ENCODE measurements at places on chromosomes 3 and 15.

GRCh38 chr3:106827515-106828213, 549.6 kb upstream of the CCDC54 start:
- peak; percentile 64 for DNase-seq

GRCh38 chr3:124818398-124819091, 68.6 kb downstream of the ITGB5 start:
- DNase-seq: no peak

GRCh38 chr3:131402391-131403039, 20.9 kb downstream of the NUDT16 start:
- peak; percentile 74 for DNase-seq

GRCh38 chr3:168859143-168859542, 763.4 kb upstream of the GOLIM4 start:
- no peak for DNase-seq

DNA sequence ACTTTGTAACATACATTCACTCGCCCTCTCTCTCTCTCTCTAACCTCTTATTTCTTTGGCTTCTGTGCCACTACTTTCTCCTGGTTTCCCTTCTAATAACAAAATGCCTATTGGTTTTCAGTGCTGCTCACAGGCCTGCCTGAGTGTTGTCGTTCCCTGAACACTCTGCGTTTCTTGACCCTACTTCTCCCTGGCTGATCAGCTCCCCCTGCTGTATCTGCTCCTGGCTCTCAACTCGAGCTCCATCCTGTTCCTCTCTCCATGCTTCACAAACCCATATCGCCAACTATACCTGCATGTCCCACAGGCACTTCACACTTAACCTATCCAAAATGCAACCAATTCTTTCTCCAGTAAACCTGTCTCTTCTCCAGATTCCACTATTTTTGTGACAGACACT, 111.4 kb downstream of the OPA1 start:
- no peak for DNase-seq

- DNase-seq: no peak
Observed at GRCh38 chr15:62644216-62644888, 398.2 kb upstream of the TPM1 start.

Data from fibroblast of skin of right biceps (primary cell).